ENCODE measurements at places on chromosomes 5 and 9.
A peak's percentile ranks its signal among the peaks of the same experiment; 100 is the strongest.

GRCh38 chr5:14685757-14686156 lies 21.2 kb downstream of the OTULIN start:
- peak; percentile 75 for DNase-seq

- DNase-seq = no peak
These were observed 160.4 kb downstream of the ESM1 start for GRCh38 chr5:54825005-54825404.

DNA sequence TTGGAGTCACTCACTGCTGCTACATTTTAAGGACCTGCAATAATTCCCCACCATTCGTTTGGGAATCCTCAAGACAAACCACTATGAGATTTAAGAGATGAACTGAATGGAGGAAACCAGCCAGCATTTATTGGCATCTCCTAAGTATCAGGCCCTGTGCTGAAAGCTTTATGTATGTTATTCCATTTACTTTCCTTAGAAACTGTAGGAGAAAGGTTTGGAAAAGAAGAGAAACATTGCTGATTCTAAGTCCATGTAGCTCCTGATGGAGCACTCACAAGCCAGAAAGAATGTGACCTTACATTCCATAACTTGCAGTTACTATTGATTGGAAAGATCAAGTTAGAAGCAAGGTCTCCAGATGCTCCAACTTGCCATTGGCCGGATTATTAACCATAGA lies 267.4 kb downstream of the GAS1 start:
- no peak for DNase-seq

GRCh38 chr5:164041105-164041504 lies 535.7 kb downstream of the MAT2B start:
- no peak for DNase-seq

- DNase-seq = no peak
These were observed 149.2 kb upstream of the CDKN2B start for GRCh38 chr9:22158271-22158670.

All from SW 1271 (cell line).